ENCODE measurements at places on chromosomes 16 and 17. TPM values are rescaled to one million over a fixed set of nuclear protein-coding genes. Genes with fewer than 3 reads are reported as not detected.

DNA sequence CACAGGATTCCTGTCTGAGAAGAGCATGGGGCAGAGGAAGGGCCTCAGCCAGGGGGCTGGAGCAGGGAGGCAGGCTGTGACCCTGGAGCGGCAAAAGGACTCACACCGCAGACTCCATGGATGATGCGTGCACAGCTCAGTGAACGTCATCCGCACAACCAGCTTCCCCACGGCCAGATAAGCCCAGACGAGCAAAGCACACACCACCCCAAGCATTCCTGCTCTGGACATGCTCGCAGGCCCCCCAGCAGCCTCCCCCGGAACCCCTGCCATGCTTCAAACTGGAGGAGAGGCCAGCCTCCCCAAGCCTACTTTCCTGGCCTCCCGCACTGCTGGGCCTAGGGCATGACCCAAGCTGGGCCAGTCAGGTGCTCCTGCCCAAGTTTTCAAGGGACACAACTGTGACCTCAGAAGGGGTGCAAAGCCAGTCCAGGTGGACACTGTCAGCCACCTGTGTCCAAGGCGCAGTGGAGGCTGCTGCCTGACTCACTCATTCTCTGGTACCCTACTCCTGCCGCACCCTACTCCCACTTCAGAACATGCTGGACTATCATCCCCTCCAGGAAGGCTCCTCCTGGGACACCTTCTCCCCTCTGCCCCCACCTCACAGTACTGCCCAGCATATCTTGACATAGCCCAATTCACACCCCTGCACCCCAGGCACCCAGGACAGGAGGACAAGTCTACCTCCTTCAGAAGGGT, 4.8 kb downstream of the BCAR1 start:
- H3K27me3 ChIP-seq, result peaks cover 7% of the 10 kb centered on the region
- H3K36me3 ChIP-seq, result no peaks in the 10 kb centered on the region
- H3K27ac ChIP-seq, result peak overlapping the region; percentile 95
- peaks cover 65% of the 10 kb centered on the region for H3K4me1 ChIP-seq

GRCh38 chr16:24789881-24790280, 55.9 kb upstream of the SLC5A11 start:
- no peak for DNase-seq
- H3K36me3 ChIP-seq, result peaks cover 33% of the 10 kb centered on the region
- no peak overlapping the region for H3K4me3 ChIP-seq
- H3K27ac ChIP-seq, result no peak overlapping the region
- H3K4me1 ChIP-seq, result no peaks in the 10 kb centered on the region

DNA sequence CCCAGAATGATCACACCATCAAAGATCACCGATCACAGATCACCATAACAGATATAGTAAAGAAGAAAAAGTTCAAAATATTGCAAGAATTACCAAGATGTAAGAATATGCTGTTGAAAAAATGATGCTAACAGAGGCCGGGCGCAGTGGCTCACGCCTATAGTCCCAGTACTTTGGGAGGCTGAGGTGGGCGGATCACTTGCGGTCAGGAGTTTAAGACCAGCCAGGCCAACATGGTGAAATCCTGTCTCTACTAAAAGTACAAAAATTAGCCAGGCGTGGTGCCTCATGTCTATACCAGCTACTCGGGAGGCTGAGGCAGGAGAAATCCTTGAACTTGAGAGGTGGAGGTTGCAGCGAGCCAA, 53.2 kb downstream of the CPPED1 start:
- DNase-seq, result no peak
- no peaks in the 10 kb centered on the region for H3K27me3 ChIP-seq
- H3K27ac ChIP-seq, result no peak overlapping the region

DNA sequence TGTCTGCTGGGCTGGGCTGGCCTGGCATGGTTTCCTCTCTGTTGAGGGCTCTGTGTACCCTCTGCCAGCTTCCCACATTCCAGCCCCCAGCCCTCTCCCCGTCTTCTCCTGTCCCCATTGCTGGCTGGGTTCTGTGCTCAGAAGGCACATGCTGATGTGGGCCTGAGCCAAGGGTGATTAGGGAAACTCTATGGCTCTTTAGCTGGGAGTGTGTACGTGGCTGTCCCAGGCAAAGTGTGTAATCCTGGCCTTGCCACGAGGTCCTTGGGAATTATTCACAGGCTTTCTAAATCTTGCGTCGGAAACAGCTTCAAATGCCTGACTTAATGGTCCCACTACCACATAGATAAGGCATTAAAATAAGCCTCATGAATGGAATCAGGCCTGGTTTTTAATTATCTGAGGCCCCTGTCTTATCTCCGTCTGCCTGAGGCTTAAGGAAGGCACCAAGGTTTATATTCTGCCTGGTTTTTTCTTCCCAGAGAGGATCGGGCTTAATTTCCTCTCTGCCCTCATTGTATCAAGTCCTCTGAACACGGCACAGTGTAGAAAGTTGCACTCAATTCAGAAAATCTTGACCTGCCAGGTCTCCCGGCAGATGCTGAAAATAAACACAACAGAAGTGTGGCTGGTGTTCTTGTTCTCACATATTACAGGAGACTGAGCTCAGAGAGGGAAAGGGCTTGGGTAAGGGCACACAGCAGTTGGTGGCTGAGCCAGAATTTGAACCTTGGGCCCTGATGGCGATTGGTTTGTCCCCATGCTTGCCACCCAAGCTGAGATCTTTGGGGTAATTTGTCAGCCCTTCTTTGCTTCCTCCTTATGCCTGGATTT, 52.9 kb upstream of the LGALS9 start:
- H3K27me3 ChIP-seq, result no peaks in the 10 kb centered on the region
- no peak overlapping the region for H3K4me3 ChIP-seq
- no peak for DNase-seq
- peaks cover under 1% of the 10 kb centered on the region for H3K36me3 ChIP-seq
- H3K27ac ChIP-seq, result peak overlapping the region; percentile 88

DNA sequence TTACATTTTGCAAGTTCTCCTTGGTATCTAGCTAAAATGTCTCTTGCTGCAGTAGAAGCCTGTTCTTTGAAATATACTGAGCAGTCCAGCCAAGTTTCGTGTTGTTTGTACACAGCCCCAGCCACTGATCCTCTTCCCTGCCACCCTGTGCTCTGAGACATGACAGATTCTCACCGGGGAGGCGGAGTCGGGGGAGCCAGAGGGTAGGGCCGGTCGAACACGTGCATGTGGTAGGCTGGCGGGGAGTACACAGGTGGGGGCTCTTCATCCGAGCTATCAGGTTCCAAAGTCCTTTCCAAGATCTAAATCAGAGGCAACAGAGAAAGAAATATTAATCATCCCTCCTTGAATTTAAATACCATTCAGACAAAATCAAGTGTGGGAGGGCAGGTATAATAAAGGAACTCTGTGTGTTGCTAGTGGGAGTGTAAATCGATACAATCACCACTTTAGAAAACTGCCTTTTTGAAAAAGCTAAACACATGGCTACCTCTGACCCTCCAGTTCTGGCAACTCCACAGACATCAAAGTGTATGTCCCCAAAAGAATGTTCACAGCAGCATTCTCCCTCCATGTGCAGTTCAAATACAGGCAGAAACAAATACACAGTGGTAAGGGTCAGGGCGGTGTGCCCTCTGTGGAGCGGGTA, 29.7 kb upstream of the MRPS23 start:
- DNase-seq, result no peak
- no peaks in the 10 kb centered on the region for H3K27me3 ChIP-seq
- H3K4me1 ChIP-seq, result peaks cover 79% of the 10 kb centered on the region
- peak overlapping the region; percentile 69 for H3K27ac ChIP-seq
- H3K4me3 ChIP-seq, result peak overlapping the region; percentile 31

DNA sequence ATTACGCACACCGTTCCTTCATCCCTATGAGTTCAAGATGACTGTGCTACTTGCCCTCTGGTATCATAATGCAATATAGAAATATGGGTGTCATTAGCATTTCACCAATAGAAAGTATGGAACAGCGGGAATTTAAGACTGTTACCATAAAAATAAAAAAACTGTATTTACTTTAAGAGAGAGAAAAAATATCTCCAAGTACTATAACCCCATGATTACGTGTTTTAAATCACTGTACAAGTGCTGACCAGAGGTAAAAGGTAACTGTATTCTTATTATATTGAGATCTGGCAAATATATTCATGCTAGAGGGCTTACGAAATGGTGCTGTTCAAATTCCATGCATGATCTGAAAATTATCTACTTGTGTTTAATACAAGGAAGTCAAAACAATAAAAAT, 5.2 kb downstream of the SDR42E1 start:
- no peaks in the 10 kb centered on the region for H3K4me1 ChIP-seq
- H3K4me3 ChIP-seq, result no peak overlapping the region
- peaks cover 7% of the 10 kb centered on the region for H3K36me3 ChIP-seq
- H3K27ac ChIP-seq, result no peak overlapping the region
- H3K27me3 ChIP-seq, result peaks cover 6% of the 10 kb centered on the region

DNA sequence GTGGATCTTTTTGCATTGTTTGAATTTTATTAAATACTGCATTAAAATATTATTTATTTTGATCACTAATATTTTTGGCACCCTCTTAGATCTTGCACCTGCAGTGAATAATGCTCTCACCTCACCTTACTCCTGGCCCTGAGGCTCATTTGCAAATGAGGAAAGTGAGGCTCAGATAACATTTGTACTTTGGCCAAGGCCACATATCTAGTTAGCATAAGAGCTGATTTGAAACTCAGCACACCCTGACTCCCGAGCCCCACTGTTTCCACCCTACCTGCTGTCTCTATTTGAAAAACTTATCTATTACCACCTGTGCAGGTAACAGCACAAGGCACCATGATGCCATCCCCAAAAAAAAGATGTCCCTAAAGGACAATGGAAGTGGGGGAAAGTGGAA, 358.7 kb upstream of the MAF start:
- no peak for DNase-seq
- no peak overlapping the region for H3K4me3 ChIP-seq
- no peak overlapping the region for H3K27ac ChIP-seq
- H3K27me3 ChIP-seq, result peaks cover 7% of the 10 kb centered on the region
- H3K4me1 ChIP-seq, result no peaks in the 10 kb centered on the region

- H3K4me1 ChIP-seq, result peaks cover 35% of the 10 kb centered on the region
- H3K36me3 ChIP-seq, result peaks cover 25% of the 10 kb centered on the region
- no peak for DNase-seq
These were observed 8.6 kb downstream of the ZNHIT3 start for GRCh38 chr17:36495076-36495578.

- no peak for DNase-seq
- no peaks in the 10 kb centered on the region for H3K27me3 ChIP-seq
- no peaks in the 10 kb centered on the region for H3K36me3 ChIP-seq
- peaks cover 8% of the 10 kb centered on the region for H3K4me1 ChIP-seq
These were observed 272.9 kb downstream of the UTP18 start for GRCh38 chr17:51533219-51533618.

GRCh38 chr16:169014-169413, 3.2 kb downstream of the HBM start:
- DNase-seq, result no peak
- H3K36me3 ChIP-seq, result no peaks in the 10 kb centered on the region

DNA sequence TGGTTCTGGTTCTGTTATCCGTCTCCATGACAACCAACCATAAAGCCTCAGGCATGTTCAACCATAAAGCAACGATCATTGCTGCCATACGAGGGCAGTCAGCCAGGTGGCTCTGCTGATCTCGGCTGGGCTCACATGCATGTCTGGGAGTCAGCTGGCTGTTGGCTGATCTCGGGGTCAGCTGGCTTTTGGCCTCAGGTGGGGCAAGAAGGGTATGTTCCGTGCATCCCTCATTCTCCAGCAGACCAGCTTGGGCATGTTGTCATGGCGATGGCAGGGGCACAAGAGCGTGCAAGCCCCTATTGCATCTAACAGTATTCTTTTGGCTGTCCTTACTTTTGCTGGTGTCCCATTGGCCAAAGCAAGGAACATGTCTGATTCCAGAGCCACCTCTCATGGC, 86.2 kb downstream of the ABCC6 start:
- H3K27ac ChIP-seq, result no peak overlapping the region
- H3K27me3 ChIP-seq, result no peaks in the 10 kb centered on the region
- no peaks in the 10 kb centered on the region for H3K4me1 ChIP-seq
- DNase-seq, result no peak
- no peak overlapping the region for H3K4me3 ChIP-seq

DNA sequence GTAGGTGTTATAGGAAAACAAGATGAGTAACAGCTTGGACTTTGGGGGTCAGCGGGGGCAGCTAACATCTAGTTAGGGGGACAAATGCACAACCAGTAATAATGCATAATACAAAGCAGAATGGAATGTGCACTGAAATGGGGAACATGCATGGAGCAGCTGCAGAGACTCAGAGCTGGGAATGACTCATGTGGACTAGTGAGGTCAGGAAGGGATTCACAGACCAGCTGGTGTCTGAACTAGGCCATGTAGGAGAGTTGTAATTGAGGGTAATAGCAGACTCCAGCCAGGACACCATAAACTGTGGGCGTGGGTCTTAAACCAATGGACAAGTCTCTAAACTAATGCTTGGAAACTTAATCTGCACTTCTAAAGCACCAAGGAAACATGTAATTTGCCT, 176.8 kb upstream of the ASIC2 start:
- peaks cover 7% of the 10 kb centered on the region for H3K27me3 ChIP-seq
- H3K36me3 ChIP-seq, result no peaks in the 10 kb centered on the region
- H3K4me3 ChIP-seq, result no peak overlapping the region

- no peaks in the 10 kb centered on the region for H3K36me3 ChIP-seq
- H3K27me3 ChIP-seq, result no peaks in the 10 kb centered on the region
- no peak overlapping the region for H3K27ac ChIP-seq
These were observed 150.5 kb upstream of the SOX9 start for GRCh38 chr17:71970312-71970711.

DNA sequence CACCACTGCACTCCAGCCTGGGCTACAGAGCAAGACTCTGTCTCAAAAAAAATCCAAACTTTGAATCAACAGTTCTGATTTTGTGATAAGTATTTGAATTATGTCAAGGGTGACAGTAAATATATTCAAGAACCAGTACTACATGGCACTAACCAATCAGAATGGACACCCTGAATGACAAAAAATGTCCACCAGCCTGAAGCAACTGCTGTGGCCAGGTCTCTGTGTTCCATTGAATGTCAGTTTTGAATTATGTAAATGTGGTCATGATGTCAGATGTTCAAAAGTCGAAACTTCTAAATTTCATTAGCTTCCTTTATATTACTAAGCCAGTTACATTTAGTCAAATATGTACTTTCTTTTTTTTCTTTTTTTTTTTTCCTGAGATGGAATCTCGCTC, 15.4 kb upstream of the ATXN1L start:
- no peak for DNase-seq
- H3K36me3 ChIP-seq, result no peaks in the 10 kb centered on the region
- no peaks in the 10 kb centered on the region for H3K4me1 ChIP-seq
- no peak overlapping the region for H3K27ac ChIP-seq
- H3K4me3 ChIP-seq, result no peak overlapping the region

- no peaks in the 10 kb centered on the region for H3K4me1 ChIP-seq
- H3K36me3 ChIP-seq, result no peaks in the 10 kb centered on the region
- H3K27ac ChIP-seq, result no peak overlapping the region
- no peak for DNase-seq
- H3K27me3 ChIP-seq, result peaks cover 2% of the 10 kb centered on the region
These were observed 40.4 kb upstream of the ABCA5 start for GRCh38 chr17:69367298-69367697.

- H3K4me3 ChIP-seq, result no peak overlapping the region
- H3K27ac ChIP-seq, result no peak overlapping the region
- DNase-seq, result no peak
- no peaks in the 10 kb centered on the region for H3K36me3 ChIP-seq
- H3K27me3 ChIP-seq, result no peaks in the 10 kb centered on the region
These were observed 4.0 kb downstream of the SKA2 start for GRCh38 chr17:59151006-59151405.

GRCh38 chr17:6574687-6575595, 18.6 kb upstream of the PITPNM3 start:
- no peaks in the 10 kb centered on the region for H3K27me3 ChIP-seq
- H3K36me3 ChIP-seq, result peaks cover 23% of the 10 kb centered on the region
- peak overlapping the region; percentile 92 for H3K27ac ChIP-seq
- DNase-seq, result no peak

Gene ARMC7
- 15.6 TPM for total RNA-seq

Gene CASKIN1
- total RNA-seq, result 18.9 TPM

Gene MARCHF10
- total RNA-seq, result 0.25 TPM

Gene ASB16
- total RNA-seq, result 0.25 TPM

Gene KRTAP1-5
- not detected for total RNA-seq

Gene KCNH6
- total RNA-seq, result not detected

Gene HBA1
- not detected for total RNA-seq

All from neural crest cell (in vitro differentiated cells).